ENCODE measurements at places on chromosomes 6 and 20.

DNA sequence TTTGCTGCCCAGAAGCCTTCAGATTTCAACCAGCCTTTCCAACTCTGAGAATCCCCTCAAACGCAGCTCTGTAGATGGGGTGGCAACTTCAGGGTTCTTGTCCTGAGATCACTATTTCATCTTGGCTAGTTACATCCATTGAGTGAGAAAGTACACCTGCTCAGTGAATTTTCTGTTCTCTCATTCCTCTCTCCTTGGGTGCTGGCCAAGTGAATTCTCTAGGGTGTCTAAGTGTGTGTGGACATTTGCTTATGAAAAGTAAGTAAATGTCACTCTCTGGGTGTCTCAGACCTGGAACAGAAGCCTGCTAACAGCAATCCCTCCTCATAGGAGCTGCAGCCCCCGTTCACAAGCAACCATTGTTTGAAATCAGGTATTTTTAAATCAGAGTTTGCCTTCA, 3.8 kb downstream of the RIN2 start:
- no peak for DNase-seq

- no peak for DNase-seq
Measured at GRCh38 chr6:32973144-32974015, 5.0 kb downstream of the BRD2 start.

DNA sequence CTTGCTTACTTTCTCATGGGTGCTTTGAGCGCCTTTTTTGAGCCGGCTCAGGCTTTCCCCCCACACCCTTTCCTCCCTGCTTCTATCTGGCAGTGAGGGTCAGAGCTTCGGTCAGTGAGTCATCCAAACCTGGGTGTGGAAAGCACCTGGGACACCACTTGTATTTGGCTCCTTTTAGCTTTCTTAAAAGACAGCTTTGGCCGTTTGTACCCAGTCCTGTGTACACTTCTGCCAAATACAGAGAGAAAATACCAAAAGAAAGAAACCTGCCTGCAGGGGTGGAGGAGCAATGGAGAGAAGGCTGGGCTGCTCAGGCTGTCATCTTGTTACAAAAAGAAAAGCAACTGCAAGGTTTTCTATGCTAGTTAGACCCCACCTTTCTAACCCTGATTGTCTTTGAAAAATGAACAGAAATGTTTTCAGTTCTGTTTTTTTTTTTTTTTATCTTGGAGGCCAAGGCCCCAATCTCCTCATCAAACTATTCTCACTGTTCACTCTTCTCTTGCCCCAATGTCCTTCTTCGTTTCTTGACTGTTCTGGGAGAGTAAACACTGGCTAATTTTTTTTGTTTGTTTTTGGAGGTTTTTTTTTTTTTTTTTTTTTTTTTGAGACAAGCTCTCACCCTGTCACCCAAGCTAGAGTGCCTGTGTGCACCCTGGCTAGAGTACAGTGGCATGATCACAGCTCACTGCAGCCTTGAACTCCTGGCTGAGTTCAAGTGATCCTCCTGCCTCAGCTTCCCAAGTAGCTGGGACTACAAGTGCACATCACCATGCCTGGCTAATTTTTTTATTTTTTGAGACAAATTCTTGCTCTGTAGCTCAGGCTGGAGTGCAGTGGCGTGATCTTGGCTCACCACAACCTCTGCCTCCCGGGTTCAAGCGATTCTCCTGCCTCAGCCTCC, 76.4 kb downstream of the SSR1 start:
- no peak for DNase-seq

DNA sequence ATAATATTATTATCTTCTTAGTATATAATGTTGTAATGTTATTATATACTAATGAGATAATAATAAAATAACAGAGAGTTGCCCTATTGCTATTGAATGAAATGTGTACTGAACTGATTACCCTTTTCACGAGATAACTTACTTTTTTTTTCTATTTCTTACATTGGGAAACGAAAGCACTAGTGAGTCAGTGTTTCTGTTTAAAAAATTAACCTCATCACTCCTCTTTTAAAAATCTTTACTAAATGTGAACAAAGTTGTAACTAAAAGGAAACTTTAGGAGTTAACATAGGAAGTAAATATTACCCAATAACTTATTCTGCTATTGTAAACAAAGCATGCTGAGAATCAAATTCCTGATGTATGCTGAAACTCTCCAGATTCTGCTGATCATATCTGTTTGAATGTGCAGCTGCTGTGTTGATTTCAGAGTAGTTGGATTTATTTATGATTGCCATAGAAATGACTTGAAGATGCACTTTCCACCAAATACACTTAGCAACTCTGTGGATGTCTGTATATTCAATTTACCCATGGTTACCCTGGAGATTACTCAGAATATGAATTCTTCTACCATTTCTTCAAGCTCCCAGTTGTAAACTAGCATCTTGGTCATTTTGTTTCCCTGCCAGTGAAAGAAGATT, 523.4 kb downstream of the TENT5A start:
- no peak for DNase-seq

DNA sequence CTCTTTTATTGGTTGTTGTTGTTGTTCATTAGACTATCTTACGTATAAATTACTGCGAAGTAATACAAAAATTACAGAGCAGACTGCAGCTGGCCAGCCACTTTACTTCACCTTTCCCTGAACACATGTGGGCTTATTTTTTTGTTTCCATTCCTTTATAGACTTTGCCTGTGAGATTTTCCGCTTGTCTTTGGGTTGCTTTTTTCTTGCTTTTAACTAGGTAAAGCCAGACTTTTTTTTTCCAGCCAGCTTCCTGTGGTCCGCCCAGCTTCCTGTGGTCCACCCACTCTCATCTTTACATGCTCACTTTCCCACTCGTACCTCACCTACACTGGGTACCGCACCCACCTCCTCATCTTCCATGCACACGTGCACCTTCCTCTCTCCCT, 79.0 kb downstream of the IPCEF1 start:
- DNase-seq = no peak

GRCh38 chr20:31719644-31720485, 2.8 kb downstream of the BCL2L1 start:
- peak; percentile 32 for DNase-seq

DNA sequence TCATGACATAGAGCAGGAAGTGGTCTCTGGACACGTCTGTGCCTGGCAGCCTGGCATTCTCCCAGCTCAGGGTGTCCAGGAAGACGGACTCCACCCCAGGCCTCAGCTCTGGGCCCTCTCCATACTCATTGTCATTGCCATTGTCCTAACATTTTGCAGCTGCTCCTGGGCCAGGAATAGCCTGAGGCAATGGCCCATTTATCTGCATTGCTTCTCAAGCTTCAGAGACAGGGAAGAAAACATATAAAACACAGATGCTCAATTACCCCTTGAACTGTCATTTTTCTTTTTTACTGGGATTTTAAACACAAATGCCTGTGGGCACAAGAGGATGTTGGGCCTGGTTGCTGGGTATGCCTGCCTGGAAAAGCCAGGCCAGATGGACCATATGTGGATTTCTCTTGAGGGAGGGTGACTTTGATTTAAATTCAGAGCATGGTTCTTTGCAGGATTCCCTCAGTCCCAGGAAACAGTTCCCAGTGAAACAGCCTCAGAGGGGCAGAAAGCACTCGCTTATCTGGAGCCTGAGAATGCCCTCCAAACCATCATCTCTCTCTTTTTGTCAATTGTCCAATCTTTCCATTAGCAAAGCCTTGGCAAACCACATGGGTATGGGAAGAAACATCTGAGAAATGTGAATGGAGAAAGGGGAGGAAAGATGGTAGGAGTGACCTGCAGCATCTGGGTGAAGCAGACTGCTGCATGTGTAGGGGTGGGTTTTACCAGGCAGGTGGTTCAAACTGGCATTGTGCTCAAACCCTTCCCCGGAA, 17.9 kb downstream of the LAMP5 start:
- DNase-seq = no peak

DNA sequence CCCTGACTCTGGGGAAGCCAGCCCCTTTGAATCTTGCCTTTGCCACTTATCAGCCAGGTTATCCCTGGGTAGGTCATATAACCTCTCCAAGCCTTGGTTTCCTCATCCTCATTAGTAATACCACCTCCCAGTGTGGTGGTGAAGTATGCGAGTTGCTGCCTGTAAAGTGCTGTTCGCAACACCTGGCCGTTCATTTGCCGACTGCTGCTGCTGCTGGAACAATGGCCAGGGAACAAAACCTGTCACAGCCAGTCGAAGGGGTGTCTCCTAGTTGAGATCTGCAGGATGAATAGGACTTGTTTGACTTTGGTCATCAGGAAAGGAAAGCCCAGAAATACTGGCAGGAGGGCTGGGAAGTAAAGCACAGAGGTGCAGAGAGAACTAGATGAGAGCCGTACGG, 6.1 kb downstream of the MANBAL start:
- no peak for DNase-seq

DNA sequence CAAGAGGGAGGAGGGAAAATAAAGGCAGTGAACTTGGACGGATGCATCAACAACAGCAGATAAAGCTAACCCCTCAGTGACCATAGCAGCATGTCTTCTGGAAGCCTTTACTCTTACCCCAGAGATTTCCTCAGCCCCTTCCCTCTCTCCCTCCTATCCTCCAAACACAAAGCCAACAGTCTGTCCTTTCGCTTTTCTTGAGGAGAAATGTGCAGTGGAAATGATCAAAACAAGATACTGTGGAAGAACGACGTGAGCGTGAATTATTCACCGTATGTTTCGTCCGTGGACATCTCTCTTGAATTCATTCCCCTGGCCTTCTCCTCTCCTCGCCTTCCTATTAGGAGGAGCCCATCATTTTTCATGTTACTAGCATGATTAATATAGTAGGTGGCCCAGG, 8.5 kb downstream of the NRN1 start:
- no peak for DNase-seq

GRCh38 chr20:22775671-22776139, 191.3 kb upstream of the FOXA2 start:
- no peak for DNase-seq

DNA sequence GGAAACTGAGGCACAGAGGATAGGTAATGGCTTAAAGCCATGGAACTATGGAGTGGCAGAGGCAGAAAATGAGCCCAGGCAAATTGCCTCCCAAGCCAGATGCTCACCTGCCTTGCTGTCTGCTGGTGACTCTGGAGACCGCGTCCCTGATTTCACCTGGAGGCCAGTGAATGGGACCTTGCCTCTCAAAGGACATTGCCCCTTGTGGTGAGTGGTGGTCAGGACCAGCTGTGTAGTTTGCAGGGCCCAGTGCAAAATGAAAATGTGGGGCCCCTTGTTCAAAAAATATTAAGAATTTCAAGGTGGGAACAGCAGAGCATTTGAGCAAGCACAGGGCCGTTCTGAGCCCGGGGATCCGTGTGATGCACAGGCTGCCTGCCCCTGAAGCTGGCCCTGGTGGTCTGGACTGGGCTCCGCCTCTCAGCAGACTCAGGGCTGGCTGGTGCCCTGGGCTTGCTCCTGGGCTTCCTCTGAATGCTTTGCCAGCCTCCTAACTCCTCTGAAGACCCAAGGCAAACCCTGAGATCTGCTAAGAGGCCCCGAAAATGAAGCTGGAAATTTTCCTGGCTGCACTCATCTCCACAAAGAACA, 19.8 kb upstream of the KCNG1 start:
- no peak for DNase-seq

DNA sequence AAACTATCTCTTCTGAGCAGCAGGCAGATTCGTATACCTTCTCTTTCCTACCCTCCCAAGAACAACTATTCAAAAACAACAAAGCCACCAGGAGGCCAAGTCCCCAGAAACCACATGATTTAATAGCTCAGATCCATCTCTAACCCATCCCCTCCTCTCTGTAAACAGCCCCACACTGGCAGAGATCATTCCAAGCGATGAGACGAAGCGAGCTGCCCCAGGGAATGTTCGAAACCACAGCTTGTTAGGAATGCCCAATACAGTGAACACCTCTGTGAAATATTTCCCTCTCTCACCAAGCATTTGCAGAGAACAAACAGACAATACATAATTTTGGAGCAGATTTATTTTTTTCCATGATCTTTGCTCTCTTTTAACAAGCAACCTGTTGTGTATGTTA, 231.8 kb downstream of the SOD2 start:
- no peak for DNase-seq

- no peak for DNase-seq
Measured at GRCh38 chr6:22164236-22164635, 132.6 kb downstream of the PRL start.

DNA sequence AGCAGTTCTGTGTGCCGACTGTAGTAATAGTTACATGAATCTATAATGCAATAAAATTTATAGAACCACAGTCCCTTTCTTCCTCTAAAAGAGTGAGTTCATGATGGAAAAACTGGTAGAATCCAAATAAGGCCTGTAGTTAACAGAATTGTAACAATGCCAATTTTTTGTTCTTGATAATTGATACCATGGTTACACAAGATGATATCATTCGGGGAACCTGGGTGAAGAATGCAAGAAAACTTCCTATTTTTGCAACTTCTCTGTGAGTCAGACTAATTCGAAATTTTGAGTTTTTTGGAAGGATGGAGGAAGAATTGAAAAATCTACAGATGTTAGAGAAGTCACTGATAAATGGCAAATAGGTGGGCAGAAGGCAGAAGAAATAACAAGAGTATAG, 381.8 kb downstream of the CDKAL1 start:
- no peak for DNase-seq

DNA sequence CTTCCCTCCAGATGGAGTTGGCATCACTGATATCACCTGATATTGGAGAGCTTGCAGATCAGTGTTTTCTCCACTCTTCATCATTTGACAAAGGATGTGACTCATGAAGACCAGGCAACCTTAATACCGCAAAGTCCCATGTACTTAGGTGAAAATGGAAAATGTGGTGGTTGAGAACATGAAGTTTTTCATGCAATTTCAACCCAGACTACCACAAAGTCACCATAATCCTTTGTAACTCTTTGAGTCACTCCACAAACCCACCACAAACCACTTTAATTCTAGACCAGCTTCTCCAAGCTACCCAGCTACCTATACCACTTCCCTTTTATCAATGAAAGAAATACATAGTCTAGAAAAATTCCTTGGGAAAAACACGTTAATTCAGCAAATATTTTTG, 7.1 kb downstream of the NHLRC1 start:
- no peak for DNase-seq

DNA sequence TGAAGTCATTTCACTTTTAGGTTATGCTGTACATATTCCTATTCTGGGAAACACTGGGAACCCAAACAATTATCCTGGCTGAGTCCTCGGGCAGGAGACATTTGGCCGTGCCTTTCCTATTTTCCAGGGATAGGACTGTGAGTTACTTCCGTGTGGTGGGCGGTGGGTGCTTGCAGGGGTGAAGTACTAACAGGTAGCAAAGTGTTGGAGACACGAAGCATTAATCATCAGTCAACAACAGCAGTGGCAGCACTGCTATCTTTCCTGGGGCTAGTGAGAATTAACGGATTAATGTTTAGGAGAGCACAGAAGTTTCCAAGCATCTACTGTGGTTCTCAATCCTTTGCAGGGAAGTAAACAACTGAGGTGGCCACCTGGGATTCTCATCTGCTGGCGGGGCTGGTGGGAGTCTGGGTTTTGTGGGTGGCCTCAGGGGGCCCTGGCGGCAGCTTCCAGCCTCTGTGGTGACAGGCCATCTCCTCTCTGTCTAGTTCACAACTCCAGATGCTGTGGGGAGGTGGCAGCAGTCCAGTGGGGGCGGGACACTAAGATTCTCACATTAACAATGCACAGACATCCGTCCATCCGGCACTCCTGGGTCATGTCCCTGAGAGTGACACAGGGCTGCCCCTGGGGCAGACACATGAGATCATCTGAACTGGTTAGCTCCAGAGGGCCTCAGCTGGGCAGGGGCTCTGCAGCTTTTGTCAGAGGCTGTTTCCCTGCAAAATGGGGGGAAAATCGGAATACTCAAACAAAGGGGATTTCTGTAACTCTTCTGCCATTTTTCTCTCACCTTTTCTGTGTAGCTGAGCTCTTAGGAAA, 90.9 kb downstream of the GJA10 start:
- peak; percentile 59 for DNase-seq

- DNase-seq = no peak
Measured at GRCh38 chr6:155887421-155887820, 431.8 kb upstream of the NOX3 start.

- DNase-seq = no peak
Measured at GRCh38 chr6:35161776-35162607, 20.9 kb upstream of the TCP11 start.

All from nucleus accumbens (tissue), 56 donors.